Heart right ventricle (tissue), 16 donors: ENCODE measurements at places on chromosomes 13 and 19. TPM values are rescaled to one million over a fixed set of nuclear protein-coding genes. Genes with fewer than 3 reads are reported as not detected.

- DNase-seq, result no peak
Observed at GRCh38 chr13:33116321-33117010, 100.2 kb downstream of the KL start.

GRCh38 chr13:28353679-28354078 lies 141.2 kb downstream of the FLT1 start:
- no peak for DNase-seq

GRCh38 chr13:65035302-65035701 lies 2194.8 kb downstream of the PCDH9 start:
- no peak for DNase-seq

DNA sequence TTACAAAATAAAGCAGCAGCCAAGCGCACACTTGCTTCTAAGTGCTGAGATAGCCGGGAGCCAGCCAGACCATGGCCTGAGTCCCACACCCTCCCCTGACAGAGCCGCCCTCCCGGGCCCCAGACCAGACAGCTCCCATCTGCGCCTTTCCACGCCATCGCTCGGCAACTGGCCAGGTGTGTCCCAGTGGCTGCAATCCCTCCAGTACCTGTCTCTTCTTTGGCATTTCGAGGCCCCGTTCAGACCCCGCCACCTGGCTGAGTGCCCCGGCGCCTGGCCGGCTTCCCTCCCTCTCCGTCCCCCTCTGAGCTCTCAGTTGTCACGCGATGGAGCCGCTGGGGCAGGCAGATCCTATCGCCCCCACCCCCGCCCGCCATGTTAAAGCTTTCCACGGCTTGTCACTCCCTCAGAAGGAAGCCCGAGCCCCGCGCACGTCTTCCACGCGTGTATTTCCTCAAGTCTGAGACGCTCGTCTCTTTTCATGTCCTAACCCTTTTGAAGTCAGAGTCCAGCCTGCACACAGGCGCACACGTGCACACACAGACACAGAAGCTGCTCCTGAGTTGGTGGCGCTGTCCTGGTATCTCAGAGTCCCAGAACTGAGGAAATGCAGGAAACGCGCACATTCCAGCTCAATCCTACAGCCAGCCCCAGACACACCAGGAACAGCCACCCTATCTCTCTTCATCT lies 7.9 kb downstream of the MLLT1 start:
- DNase-seq, result peak; percentile 89

DNA sequence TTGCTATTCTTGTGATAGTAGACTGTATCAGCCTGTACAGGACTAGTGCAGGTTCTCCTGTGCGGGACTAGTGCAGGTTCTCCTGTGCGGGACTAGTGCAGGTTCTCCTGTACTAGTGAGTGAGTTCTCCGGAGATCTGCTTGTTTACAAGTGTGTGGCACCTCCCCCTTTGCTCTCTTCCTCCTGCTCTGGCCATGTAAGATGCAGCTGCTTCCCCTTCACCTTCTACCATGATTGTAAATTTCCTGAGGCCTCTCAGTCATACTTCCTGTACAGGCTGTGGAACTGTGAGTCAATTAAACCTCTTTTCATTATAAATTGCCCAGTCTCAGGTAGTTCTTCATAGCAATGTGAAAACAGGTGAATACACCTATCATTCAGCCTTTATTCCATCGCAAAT lies 289.6 kb downstream of the TEX29 start:
- no peak for DNase-seq

DNA sequence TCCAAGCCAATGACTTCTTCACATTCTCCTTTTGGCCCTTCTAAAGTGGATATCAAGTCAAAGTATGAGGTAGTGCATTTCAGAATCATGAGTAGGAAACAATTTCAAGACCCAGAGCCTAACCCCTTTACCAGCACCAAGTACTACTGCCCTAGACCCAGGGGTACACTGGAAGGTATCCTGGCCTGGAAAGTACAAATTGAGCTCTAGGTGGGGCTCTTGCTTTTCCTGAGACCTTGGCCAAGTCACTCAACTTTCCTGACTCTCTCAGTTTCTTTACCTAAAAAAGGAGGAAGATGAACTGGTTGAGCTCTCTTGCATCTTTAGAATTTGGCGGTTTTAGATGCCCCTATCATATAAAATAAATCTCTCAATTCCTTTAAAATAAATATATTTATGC lies 204.7 kb downstream of the FGF14 start:
- no peak for DNase-seq

- no peak for DNase-seq
Observed at GRCh38 chr13:73937441-73937840, 196.8 kb downstream of the KLF12 start.

LILRA1 gene
- total RNA-seq, result 2.8 TPM

NOTCH3 gene
- total RNA-seq, result 45.3 TPM

EDNRB gene
- 12.8 TPM for total RNA-seq

ELSPBP1 gene
- not detected for total RNA-seq

NALCN gene
- total RNA-seq, result 6.2 TPM
